Vagina (tissue), 2 donors: ENCODE measurements at places on chromosomes 1 and 21.

GRCh38 chr21:29638761-29639327, 301.0 kb downstream of the GRIK1 start:
- DNase-seq = no peak

GRCh38 chr1:150165622-150166612, 16.2 kb downstream of the PLEKHO1 start:
- no peak for DNase-seq

DNA sequence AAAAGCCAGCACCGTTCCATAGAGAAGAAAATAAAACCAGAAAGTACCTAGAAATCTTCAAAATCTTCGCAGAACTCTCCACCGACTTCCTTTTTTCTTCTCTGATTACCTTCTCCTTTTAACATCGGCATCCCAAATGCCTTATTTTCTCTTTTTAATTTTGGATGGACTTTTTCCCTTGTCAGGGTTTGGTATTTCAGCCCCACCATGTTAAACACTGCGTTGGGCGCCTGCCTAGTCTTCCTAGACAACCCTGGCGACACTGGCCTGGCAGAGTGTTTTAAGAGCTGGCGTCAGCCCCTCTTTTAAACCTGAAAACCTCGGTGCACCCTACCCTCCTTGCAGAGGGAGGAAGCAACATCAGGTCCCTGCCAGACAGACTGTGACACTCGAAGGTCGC, 66.0 kb upstream of the EFHD2 start:
- DNase-seq = no peak

DNA sequence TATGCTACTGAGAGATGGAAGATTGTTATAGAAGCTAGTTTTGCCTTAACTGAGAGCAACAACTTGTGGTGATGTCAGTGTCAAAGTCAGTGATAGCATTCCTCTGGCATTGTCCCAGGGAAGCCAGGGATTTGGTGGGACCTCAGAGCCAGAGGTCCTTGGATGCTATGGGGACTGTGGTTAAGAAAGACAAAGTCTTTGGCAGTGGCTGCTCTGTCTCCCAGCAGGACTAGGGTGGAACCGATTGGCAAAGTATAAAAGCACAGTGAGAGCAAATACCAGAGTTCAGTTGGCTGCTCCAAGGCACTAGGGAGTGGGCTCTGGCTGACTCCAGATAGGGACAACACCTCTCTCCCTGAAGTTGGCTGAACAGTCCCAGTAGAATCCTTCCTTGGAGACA, 104.8 kb downstream of the GDAP2 start:
- DNase-seq = peak; percentile 80

DNA sequence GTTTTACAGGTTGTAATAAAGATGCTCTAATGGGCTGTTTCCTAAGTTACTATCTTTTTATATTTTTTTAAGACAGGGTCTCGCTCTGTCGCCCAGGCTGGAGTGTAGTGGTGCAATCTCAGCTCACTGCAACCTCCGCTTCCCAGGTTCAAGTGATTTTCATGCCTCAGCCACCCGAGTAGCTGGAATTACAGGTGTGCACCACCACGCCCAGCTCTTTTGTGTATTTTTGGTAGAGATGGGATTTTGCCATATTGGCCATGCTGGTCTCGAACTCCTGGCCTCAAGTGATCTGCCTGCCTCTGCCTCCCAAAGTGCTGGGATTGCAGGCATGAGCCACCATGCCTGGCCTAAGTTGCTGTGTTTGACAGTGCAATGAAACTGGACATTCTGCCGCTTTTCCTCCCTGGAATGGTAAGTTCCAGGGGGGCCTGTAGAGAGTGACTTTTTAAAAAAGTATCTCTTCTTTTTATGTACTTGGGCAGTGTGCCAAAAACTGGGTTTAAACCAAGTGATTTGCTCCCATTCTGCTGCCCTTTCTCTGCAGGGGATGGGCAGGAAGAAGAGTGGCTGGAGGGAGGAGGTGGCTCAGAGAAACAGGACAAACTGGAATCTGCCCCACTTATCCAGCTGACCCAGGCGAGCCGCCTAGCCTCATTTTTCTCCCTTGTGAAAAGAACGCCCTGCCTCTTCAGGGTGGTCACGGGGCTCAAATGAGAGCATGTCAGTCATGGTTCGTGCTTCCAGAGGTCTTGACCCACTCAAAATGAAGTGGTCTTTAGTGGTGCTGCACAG, 2.3 kb downstream of the SLC37A1 start:
- no peak for DNase-seq

DNA sequence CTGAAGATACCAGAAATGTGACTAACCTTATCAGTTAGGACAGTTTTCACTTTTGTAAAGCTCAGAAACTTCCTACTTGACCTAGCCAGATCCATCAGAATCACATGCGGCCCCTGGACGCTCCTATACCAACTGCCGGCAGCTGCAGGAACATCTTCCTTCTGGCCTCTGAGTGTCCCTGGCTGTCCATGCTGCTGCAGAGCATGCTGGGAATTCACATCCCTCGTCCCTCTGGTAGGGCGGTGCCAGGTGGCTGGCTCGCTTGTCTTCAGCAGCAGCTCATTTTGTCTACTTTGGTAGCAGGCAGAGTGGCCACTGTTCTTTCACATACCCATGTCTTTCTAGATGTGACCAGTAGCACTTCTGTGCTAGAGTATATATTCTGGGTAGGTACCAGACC, 34.4 kb downstream of the HHAT start:
- no peak for DNase-seq

DNA sequence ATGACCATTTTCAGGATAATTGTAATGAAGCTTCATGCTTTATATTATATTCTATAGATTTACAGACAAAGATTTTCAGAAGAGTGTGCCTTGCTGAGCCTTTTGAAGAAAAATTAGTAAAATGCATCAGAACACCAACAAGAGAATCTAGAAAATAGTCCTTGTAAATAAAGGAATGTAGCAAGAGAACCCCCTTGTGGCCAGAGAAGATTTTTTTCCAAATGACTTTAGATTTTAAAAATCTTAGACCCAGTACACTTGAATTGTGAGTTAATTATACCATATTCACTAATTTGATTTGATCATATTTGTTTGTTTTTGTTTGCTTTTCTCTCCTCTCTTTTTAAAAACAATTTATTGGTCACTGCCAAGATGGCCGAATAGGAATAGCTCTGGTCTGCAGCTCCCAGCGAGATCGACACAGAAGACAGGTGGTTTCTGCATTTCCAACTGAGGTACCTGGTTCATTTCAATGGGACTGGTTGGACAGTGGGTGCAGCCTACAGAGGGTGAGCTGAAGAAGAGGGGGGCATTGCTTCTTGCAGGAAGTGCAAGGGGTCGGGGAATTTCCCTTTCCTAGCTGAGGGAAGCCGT, 12.8 kb upstream of the IFI44L start:
- no peak for DNase-seq
